Stimulated activated CD4-positive, alpha-beta T cell treated with anti-CD3 and anti-CD28 coated beads, Interleukin-12 subunit alpha, Interleukin-12 subunit beta, amount 100 ng/mL, for 48 hours (primary cell): ENCODE measurements at places on chromosomes 12 and 14.

- no peak for DNase-seq
These were observed 20.4 kb upstream of the TMEM260 start for GRCh38 chr14:56559182-56559581.

GRCh38 chr14:77864085-77864484, 64.2 kb downstream of the ADCK1 start:
- no peak for DNase-seq

GRCh38 chr12:34403706-34404376, 381.5 kb downstream of the ALG10 start:
- no peak for DNase-seq

- DNase-seq = no peak
These were observed 109.3 kb upstream of the TMTC1 start for GRCh38 chr12:29893002-29893401.

GRCh38 chr12:52020539-52021336, 14.0 kb downstream of the TAMALIN start:
- peak; percentile 52 for DNase-seq

DNA sequence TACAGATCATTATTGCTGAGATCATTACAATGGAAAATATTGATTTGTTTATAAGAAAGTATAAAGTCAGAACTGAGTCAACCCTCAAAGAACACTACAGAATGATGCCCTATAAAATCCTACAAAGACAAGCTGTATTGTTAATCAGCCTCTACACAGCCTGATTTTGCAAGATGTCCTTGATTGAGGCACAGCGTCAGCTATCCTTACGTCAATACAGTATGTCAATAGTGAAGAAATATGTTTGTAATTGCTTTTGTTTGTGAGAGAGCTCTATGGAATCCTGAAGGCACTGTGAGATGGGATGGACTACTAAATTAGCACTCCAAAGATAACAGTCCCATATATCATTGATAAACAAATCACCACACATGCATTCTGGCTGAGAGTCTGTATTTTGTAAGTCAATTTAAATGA, 70.7 kb downstream of the RASSF9 start:
- no peak for DNase-seq

- no peak for DNase-seq
These were observed 244.2 kb downstream of the CACNA1C start for GRCh38 chr12:2297004-2297403.

DNA sequence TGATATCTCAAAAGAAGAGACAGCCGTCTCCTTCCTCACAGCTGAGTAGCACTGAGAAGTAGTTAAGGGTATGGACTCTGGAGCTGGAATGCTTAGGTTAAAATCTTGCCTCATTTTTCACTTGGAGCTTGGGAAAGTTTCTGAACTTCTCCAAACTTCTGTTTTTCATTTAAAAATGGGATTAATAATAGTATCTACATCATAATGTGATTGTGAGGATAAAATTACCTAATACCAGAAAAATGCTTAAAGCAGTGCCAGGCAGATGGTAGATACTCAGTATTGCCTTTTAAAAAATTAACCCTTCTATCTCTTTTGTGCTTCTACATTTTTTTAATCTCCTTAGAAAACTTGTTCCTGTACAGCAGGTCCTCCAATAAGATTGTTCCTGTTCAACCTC, 63.1 kb downstream of the A2M start:
- DNase-seq = no peak

GRCh38 chr12:3533703-3534386, 42.8 kb downstream of the PRMT8 start:
- DNase-seq = no peak

- peak; percentile 82 for DNase-seq
These were observed 3.5 kb upstream of the P2RX7 start for GRCh38 chr12:121128908-121129810.

GRCh38 chr12:119784673-119785072, 92.4 kb downstream of the CIT start:
- DNase-seq = no peak

GRCh38 chr14:102525219-102525928, 15.8 kb upstream of the ANKRD9 start:
- DNase-seq = peak; percentile 37

GRCh38 chr14:40308240-40308639, 876.0 kb upstream of the FBXO33 start:
- DNase-seq = no peak

DNA sequence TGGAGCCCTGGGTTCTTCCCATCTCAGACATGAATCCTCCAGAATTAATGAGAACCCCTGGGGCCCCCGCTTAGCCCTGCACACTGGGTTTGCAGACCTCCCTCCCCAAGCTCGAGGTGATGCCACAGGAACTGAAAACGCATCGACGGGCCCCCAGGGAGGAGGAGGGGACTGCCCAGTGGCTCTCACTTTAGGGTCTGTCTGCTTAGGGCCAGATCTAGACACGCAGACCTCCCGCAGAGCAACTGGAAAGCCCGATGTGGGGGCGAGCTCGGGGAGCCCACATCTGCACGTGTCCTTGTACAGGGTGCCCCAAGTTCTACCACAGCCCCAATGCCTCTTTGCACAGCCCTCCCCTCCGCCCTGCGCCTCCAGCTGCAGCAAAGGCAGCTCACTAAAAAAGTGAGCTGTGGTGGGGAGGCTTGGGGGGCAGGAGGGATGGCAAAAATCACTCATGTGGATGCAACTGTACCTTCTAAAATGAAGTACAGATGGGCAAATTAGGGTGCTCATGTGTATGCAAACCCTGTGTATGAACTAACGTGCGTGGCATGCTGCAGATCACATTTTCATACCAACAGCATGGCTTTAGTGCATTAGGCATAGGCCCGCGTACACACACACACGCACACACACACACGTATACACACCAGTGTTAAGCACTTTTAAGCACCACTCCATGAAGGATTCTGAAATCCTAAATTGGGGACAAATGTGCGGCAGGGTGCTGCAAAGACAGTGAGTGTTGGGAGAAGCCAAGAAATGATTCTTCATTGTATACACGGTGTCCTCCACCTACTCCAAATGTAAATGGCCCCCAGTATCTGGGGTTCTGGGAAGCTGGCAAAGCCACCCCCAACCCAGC, 99.9 kb upstream of the MAP1LC3B2 start:
- DNase-seq = no peak

DNA sequence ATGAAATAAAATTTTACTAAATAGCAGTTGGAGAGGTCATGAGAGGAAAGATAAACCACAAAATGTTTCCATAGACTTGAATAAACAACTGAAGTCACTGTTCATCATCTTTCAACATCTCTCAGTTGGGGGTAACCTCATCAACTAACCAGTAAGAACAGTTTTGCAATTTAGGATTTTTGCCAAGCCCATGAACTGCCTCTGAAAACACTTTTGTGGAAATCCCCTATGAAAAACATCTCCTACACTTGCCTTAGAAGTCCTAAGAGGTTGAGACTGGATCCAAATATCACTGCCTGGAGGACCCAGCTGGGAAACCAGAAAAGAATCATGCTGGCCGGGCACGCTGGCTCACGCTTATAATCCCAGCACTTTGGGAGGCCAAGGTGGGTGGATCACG, 273.1 kb downstream of the C12orf50 start:
- DNase-seq = no peak

DNA sequence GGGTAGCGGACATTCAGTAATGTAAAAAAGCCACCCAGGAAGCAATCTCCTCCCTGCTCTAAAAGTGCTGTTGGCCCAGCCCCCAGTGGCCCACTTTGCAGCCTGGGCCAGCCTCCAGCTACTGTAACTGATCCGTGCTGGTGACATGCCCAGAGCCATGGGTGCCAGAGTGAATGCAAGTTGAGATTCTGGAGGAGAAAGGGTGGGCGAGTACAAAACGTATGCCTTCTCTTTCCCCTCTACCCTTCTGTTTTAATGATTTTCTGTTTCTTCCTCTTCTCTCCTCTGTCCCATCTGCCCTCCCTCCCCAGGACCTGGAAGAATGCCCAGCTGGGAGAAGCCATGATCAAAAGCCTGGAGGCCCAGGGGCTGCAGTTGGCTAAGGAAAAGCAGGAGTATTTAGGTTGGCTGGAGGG, 16.9 kb downstream of the PLEKHD1 start:
- DNase-seq = no peak

- DNase-seq = peak; percentile 72
These were observed 576 bp downstream of the SYNE3 start for GRCh38 chr14:95515596-95516552.

DNA sequence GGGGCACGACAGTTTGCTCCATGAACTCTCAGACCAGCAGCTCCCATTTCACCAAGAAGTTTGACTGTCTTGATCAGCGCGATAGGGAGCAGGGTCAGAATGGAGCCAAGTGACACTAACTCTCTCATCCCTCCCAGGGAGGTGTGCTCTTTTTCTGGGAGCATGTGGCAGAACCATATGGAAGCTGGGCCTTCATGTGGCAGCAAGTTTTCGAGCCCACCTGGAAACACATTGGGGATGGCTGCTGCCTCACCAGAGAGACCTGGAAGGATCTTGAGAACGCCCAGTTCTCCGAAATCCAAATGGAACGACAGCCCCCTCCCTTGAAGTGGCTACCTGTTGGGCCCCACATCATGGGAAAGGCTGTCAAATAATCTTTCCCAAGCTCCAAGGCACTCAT, 24.0 kb downstream of the ITGA7 start:
- no peak for DNase-seq

- DNase-seq = no peak
These were observed 458.3 kb downstream of the BTG1 start for GRCh38 chr12:91687052-91688017.

DNA sequence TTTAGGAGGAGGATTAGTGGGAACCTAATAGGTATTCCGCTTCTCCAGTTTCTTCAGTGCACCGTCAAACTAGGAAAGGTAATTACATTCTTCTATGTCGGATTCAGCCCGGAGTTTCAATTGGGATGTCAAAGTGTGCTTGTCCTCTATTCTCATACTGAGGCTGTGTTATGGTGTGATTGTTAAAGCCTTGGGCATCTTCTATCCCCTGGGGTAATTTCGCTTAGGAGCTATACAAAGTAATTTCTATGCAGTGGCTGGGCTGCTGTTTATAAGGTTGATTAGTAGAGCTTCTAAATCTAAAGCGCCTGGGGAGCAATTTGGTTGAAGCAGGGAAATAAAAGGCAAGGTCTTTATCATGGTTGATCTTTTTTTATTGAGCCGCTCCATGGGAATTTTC, 399.6 kb downstream of the ZFP36L1 start:
- DNase-seq = no peak

DNA sequence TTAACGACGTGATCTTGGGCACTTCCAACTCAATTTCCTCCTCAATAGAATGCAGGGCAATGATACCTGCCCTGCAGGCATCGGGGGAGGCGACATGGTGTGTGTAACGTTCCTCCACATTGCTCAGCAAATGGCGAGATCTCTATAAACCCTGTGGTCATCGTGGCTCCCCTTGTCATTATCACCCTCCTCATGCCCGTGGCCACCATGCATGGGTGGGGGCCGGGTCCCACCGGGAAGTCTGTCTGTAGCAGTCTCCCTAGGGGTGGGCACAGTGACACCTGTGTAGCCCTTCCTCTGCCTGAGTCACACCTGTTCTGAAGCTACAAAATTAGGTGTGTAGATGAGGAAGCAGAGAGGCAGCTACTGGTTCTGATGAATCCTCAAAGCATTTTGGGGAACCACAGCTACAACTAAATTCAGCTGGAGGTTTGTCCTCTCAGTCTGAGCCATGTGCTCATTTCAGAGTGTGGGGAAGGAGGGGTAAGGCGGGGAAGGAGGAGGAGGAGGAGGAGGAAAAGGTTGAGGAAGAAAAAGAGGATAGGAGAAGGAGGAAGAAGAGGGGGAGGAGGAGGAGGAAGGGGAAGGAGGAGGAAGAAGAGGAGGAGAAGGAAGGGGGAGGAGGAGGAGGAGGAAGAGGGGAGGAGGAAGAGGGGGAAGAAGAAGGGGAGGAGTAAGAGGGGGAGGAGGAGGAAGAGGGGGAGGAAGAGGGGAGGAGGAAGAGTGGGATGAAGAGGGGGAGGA, 11.0 kb upstream of the CACNA2D4 start:
- no peak for DNase-seq

DNA sequence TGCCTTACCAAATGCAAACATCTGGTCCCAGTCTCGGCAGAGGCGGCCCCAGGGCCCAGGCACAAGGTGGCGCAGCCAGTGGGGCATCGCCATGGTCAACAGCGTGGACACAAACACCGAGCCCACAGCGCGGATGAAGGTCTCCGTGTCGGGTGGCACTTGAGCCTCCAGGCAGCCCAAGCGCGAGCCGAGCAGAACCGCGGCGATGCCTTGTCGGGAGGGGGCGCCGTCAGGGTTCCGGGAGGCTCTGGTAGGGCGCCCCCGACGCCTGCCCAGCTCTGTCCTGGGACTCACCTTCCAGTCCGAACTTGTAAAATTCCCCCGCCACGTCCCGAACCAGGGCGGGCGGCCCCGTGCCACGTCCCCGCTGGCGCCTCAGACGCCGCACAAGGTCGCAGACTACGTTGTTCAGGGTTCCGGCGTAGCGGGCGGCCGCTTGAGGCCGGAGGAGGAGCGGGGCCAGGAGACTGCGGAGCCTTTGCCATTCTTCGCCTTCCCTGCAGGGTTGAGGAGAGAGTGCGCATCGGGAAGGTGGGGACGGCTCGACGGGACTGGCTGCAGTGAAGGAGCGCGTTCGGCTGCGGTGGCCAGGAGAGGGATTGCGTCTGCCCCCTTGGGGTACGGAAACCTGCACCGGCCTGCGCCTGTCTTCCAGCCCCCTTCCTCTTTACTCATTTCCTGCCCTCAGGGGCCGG, 1.7 kb downstream of the CYP27B1 start:
- no peak for DNase-seq

GRCh38 chr12:38983117-38983571, 77.8 kb upstream of the CPNE8 start:
- DNase-seq = no peak

DNA sequence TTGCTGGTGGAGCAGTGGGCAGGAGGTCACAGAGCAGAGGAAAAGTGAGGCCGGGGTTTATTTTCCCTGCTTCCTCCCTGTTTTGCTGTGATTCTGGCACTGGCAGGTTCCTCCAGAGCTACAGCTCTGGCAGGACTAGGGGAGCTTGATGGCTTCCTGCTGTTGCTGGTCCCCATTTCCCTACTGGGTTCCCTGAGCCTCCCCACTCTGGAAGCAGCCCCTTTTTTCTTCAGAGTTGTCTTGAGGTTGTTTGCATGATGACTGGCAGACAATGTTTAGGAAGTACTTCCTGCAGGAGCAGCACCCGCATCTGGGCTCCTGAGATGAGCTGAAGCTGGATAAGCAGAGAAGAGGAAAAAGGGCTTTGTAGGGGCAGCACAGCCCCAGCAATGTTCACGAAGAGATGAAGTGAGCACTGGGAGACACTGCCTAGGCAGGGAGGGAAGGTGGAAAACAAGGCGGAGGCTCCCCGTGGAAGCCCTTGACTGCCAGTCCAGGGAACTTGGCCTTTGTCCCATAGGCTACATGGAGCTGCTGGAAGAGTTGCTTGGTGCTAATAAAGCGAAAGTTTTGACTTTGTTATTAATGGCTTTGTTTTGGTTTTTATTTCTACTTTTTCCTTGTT, 126.9 kb downstream of the SLC38A6 start:
- DNase-seq = no peak

DNA sequence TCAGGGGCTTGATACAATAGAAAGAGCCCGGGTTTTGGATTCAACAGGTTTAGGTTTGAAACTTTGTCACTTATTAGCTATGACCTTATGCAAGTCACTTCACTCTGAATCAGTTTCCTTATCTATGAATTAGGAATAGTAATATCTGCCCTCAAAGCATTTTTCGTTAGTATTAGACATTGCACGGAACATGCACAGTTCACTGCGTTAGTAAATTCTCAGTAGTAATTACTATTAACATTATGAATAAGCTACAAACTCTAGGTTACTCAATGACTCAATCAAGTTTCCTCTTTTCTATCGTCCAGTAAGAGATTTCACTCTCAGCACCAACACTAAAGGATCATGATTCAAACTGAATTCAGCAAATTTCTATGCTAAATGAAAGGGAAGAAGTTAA, 150.3 kb downstream of the CEP83 start:
- no peak for DNase-seq

GRCh38 chr12:124583854-124584253, 16.4 kb upstream of the NCOR2 start:
- no peak for DNase-seq
